ENCODE measurements at places on chromosomes 3 and 15.

DNA sequence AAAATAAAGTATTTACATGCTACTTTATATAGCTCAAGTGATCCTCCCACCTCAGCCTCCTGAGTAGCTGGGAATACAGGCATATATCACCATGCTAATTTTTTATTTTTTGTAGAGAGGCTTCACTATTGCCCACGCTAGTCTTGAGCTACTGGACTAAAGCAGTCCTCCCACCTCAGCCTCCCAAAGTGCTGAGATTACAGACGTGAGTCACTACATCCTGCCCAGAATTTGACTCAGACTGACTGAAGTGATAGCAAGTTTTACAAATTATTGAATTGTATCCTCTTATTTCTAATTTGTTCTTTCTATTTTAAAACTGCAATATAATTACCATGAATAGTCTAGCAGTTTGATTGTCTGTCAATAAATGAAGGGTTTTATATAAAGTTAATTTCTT is 210.3 kb upstream of the CGNL1 start:
- DNase-seq: no peak

GRCh38 chr3:23002151-23002550 is 201.0 kb upstream of the UBE2E2 start:
- DNase-seq: no peak

GRCh38 chr15:83709241-83709640 is 55.3 kb downstream of the ADAMTSL3 start:
- DNase-seq: no peak

- no peak for DNase-seq
These were observed 191.8 kb downstream of the LSAMP start for GRCh38 chr3:116253511-116253910.

DNA sequence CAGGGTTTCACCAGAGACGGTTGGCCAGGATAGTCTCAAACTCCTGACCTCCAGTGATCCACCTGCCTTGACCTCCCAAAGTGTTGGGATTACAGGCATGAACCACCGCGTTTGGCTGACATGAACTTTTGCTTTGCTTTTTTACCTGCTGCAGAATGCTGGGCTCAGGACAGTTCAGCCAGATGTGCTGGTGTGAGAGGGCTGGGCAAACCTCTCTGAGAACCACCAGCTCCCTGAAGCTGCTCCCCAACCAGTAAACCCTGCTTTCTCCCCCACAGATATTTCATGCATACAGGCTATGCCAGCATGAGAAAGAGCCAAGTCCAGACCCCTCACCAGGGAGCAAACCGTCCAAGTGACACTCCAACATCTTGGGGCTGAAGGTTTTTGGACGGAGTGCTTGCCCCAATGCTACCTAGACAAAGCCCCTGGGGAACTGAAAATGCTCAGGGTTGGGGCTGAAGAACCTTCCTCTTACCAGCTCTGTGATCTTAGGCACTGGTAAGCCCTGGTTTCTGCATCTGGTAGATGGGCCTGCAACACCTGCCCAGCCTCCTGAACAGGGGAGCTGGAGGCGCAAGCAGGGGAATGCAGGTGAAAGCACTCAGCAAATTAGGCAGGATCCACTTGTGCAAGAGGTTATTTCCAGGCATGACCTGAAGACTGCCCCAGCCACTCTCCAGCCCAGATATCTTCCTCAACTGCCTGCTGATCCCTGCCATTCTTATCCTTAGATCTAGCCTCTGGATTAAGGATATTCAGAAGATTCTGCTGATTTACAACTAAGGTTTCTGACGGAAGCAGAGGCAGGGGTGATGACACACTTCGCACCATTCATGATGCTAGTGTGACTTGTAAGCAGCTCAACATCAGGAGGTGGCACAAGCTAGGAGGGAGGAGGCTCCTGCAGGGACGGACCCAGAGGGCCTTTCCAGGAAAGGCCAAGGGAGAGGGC is 78.8 kb downstream of the TLE3 start:
- no peak for DNase-seq

DNA sequence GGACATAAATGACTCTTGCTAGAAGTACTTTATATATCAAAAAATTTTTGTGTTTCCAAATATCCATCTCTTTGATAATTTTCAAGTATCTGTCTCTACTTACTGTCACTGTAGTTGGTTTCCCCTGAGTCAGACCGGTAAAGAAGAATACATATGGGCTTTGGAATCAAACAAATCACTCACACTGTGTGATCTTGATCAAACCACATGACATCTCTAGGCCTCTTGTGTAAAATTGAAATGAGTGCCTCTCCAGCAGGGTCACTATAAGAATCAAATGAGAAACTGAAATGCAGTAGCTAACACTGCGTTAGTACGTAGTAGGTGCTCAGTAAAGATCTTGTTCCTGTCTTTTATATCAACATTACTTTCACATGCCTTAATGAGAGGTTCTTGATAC is 314.6 kb upstream of the STT3B start:
- DNase-seq: no peak

GRCh38 chr15:40871749-40872617 is 2.1 kb downstream of the RHOV start:
- peak; percentile 82 for DNase-seq

- DNase-seq: no peak
These were observed 335.9 kb upstream of the SLCO3A1 start for GRCh38 chr15:91517491-91518200.

DNA sequence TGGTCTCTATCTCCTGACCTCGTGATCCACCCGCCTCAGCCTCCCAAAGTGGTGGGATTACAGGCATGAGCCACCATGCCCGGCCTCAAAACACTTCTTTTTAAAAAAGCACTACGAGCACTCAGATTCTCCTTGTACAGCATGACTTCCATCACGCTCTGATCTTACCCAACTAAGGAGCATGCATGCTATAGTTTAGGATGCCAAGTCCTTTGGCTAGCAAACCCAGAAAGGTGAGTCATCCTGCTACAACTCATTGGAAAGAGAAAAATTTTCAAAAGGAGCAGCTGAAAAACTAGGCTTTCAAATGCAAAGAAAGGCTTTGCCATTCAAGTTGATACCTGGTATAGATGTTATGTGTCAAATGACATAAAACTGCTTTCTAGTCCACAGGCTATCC is 70.3 kb upstream of the PRICKLE2 start:
- DNase-seq: no peak

- no peak for DNase-seq
These were observed 42.8 kb downstream of the ILDR1 start for GRCh38 chr3:121979246-121979645.

GRCh38 chr15:37880009-37880834 is 54.2 kb upstream of the TMCO5A start:
- no peak for DNase-seq

DNA sequence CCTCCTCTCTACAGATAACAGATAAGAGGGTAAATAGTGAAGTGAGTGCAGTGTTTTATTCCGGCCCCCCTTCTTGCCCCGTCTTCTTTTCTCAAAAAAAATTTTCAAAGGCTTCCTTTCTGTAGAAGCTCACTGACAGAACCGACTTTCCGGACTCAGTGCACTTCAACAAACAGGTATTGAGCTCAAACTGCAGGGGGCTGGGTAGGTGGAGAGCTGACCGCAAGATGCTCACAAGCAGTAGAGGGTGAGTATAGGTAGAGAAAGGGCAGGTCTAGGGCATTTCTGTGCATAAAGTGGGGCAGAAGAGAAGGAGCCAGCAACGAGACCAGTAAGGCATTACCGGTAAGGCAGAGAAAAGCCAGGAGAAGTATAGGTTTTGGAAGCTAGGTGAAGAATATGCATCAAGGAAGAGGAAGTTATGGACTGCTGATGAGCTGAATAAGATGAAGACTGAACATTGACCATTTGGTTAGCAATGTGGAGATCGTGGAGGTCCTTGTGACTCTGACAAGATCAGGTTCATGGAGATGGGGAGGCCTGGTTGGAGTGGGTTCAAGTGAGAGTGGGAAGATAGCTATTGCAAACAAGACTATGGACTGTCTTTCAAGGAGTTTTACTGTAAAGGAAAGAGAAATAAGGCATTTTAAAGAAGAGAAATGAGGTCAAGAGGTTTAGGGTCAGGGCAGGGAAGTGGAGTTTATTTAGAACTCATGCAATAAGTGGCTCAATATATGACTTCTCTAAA is 97.4 kb downstream of the ST6GAL1 start:
- peak; percentile 32 for DNase-seq

DNA sequence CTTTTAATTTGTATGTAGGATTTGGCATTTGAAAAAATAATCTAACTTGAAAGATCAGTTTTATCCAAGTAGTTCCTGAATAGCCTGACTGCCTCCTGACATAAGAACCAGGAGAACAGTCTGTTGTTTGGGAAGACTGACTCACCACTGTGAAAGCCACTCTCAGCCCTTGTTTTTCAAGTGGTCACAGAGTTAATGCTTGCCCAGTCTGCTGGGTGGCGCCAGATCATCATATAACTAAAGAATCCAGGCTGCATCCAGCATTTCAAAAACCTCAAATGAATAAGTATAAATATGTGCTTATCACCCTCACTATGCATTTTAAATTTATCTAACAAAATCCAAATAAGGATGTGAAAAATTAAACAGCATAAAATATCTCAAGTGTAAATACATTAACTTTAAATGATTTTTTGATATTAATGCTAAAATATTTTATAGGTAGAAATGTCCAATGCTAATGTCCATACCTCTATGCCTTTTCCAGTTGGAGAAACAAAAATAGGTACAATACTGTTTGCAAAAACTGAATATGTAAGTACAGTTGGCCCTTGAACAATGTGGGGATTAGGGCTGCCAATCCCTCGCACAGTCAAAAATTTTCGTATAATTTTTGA is 26.9 kb upstream of the ZBBX start:
- DNase-seq: no peak

GRCh38 chr3:128269006-128269775 is 115.9 kb downstream of the EEFSEC start:
- DNase-seq: no peak

DNA sequence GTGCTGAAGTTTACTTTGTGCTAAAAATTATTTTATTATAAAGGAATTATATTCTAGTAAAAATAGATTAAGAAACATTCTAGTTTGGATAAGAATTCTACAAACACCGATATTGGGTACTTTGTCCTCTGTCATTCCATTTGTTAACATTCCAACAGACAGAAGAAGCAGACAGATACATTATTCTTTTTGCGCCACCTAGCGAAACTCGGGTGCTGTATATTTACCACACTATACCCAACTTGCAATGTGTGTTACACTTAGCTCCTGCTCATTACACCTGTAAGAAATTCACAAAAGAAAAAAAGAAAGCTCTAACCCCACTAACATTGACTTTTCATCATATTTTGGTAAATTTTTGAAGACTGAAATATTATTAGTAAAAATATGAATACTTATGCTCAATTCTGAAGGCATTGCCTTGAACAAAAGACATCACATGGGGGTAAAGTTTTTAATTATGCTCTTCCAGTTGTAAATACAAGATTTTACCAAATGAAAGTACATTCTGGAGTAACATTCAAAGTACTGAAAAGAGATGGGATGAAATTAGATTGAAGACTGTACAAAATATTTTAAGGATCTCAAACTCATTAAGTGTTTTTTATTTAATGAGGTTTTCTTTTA is 136.5 kb upstream of the MLF1 start:
- DNase-seq: peak; percentile 93

GRCh38 chr3:14125193-14126016 is 553 bp downstream of the TMEM43 start:
- peak; percentile 75 for DNase-seq

GRCh38 chr3:184011937-184012889 is 5.5 kb downstream of the ABCC5 start:
- peak; percentile 31 for DNase-seq

- no peak for DNase-seq
These were observed 945.1 kb downstream of the ROBO1 start for GRCh38 chr3:78822726-78823125.

- DNase-seq: no peak
These were observed 35.1 kb upstream of the LMCD1 start for GRCh38 chr3:8466526-8466925.

DNA sequence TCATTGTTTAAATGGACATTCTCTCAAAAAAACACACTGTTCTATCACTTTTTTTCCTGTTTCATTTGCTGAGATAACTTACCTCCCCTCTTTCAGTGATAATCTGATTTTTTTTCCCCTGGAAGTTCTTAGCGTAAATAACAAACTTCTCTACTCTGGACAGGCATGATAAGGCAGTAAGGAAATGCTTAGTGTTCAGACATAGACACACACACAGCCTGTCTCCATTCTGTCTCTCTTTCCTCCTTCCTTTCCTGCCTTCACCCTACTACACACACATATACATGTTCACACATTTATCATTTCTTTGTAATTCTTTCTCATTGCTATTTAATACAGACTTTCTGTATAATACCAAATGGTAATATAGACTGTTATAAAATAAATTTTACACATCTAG is 470.8 kb upstream of the ROBO1 start:
- no peak for DNase-seq

DNA sequence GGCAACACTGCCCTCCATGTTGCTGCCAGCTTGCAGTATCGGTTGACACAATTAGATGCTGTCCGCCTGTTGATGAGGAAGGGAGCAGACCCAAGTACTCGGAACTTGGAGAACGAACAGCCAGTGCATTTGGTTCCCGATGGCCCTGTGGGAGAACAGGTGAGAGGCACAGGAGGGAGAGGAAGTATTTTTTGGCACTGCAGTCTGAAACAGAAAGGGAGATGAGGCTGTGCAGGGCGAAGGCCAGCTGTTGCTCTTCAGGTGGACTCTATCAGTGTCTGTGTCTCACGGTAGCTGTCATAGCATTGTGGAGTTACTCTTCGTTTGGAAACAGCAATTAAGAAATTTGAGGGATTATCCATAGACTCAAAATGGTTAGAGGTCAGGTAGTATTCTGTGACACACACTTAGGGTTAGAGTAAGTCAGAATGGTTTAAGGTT is 8.0 kb downstream of the NFKBIZ start:
- no peak for DNase-seq

- no peak for DNase-seq
These were observed 54.6 kb downstream of the SPRED1 start for GRCh38 chr15:38307251-38307650.

DNA sequence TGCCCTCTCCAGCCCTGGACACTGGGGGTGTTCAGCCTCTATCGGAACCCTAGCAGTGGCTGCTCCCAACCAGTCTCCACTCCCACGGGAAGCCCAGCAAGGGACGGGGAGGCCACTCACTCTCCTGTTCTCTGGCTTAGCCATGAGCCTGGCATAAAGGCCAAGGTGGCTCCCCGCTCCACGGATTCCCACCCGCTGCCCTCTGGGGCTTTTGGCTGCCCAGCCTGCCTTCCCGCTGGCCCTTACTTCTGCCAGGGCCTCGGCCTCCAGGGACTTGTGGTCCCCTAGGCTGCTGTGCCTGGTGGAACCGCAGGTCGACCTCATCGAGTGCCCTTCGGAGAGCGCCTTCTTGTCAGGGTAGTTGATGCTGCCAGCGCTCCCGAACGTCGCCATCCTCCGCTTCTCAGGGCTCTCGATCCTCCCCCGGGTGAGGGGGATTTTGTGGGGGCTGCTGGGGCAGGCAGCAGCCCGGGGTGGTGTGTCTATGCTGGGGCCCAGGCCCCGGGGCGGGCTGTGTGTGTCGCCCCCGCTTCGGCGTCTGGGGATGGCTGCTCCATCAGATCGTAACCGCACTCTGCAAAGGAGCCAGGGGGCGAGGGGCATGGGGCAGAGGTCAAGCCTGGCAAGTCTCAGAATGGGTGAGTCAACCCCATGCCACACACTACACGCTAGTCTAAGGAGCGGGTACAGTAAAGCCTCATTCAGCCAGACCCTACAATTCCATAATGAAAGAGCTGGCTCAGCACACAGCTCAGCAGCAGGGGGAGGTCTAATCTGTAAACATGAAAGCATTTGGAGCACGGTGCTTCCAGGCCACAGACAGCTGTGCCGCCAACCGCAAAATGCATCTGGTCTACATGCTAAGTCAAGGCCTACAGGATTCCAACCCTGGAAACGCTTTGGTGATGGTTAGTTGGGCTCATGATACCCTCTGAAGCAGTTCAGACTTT is 27.3 kb upstream of the RAD18 start:
- no peak for DNase-seq

GRCh38 chr3:110180733-110181132 is 843.4 kb upstream of the DPPA4 start:
- DNase-seq: no peak
